ENCODE measurements at places on chromosomes 16 and 17.

- DNase-seq: peak; percentile 94
Measured at GRCh38 chr17:43021741-43022512, at the start of gene VAT1. Gene VAT1, minus strand, starts transcription at chr17:43022385. Its CDS starts 63 bp downstream, at chr17:43022322.

DNA sequence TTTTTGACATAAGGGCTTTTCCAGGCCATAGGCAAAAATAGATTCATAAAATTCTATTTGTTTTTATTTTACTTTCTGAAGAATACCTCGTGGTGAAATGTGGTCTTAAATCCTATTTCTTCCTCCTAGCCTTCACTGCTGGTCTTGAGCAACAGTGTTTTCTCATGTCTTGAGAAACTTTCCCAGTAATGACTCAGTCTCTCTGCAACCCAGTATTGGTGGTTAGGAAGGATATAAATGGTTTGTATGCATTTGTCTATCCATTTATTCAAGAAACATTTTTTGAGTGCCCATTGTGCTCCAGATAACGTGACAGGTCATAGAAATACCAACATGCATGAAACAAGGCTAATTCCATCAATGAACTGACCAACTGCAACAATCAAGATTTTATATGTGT, 213.9 kb downstream of the TMEM114 start:
- DNase-seq: no peak

DNA sequence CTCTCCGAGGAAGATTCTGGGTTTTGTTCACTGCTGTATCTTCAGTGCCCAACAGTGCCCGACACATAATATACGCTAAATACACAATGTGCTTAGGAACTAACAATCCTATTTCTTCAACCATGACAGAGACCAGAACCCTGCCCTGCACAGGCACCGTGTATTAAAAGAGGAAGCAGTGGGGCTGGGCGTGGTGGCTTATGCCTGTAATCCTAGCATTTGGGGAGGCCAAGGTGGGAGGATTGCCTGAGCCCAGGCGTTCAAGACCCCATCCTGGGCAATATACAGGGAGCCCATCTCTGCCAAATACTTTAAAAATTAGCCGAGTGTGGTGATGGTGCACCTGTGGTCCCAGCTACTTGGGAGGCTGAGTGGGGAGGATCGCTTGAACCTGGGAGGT, 19.3 kb downstream of the ARL2BP start:
- DNase-seq: no peak

- DNase-seq: no peak
Measured at GRCh38 chr17:78952706-78953105, 27.0 kb downstream of the LGALS3BP start.

DNA sequence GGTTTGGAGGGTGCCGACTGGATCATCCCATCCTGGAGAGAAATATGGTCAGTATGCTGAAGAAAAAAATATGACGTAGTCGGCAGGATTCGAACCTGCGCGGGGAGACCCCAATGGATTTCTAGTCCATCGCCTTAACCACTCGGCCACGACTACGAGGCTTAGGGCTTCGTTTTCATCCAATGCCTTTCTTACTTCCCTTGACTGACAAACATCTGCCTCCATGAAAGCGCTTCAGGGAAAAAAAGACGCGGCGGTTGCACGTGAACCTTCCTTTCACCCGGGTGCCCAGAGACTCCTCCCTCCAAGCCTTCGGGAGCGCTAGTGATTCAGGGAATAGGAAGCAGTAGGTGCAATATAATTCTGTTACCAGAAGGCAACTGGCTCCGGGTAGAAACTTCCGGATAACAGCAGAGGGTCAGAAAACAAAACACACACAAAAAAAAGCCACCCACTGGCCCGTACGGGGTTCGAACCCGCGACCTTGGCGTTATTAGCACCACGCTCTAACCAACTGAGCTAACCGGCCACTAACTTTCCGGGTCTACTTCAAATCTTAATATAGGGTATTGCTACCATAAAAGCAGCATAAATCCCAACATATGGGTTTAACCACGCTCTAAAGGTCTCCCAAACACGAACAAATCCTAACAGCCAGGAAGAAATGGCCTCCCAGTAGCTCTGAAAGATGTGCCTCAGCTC, 16.3 kb upstream of the AURKB start:
- DNase-seq: peak; percentile 97

Measured in ELF-1 (cell line).